T-helper 17 cell (primary cell): ENCODE measurements at places on chromosomes 2 and 18.
A peak's percentile ranks its signal among the peaks of the same experiment; 100 is the strongest.

GRCh38 chr18:78140294-78140693, 839.3 kb upstream of the SALL3 start:
- no peaks in the 10 kb centered on the region for H3K4me1 ChIP-seq
- no peaks in the 10 kb centered on the region for H3K36me3 ChIP-seq
- H3K27me3 ChIP-seq: peaks cover 17% of the 10 kb centered on the region
- H3K4me3 ChIP-seq: no peak overlapping the region

GRCh38 chr2:40625849-40626248, 174.0 kb upstream of the SLC8A1 start:
- no peaks in the 10 kb centered on the region for H3K36me3 ChIP-seq
- H3K27ac ChIP-seq: no peak overlapping the region
- no peaks in the 10 kb centered on the region for H3K4me1 ChIP-seq
- no peak for DNase-seq
- no peaks in the 10 kb centered on the region for H3K27me3 ChIP-seq

- H3K4me3 ChIP-seq: no peak overlapping the region
- H3K4me1 ChIP-seq: peaks cover 3% of the 10 kb centered on the region
- H3K36me3 ChIP-seq: peaks cover 2% of the 10 kb centered on the region
- H3K27ac ChIP-seq: no peak overlapping the region
- peaks cover 10% of the 10 kb centered on the region for H3K27me3 ChIP-seq
Observed at GRCh38 chr2:1685957-1686783, 58.1 kb downstream of the PXDN start.

DNA sequence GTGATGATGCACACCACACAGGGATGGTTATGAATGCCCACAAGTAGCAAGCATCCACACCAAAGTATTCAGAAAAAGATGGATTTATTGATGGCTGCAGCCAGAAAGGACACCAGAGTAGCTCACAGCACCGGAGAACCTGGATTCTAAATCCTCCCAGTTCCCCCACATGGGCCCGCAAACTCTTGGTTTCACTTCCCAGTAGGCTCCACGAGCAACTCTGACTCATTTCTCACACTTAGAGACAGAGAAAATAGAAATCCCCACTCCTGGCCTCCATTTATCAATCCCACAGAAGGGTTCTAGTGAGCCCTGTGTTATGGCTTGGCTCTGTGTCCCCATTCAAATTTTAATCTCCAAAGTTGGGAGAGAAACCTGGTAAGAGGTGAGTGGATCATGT, 426.7 kb upstream of the MYT1L start:
- peaks cover 8% of the 10 kb centered on the region for H3K27me3 ChIP-seq
- H3K4me3 ChIP-seq: no peak overlapping the region
- no peak overlapping the region for H3K27ac ChIP-seq
- no peaks in the 10 kb centered on the region for H3K36me3 ChIP-seq
- DNase-seq: no peak
- no peaks in the 10 kb centered on the region for H3K4me1 ChIP-seq

- H3K4me1 ChIP-seq: peaks cover 72% of the 10 kb centered on the region
- peak overlapping the region; percentile 100 for H3K27ac ChIP-seq
- no peak for DNase-seq
- no peaks in the 10 kb centered on the region for H3K27me3 ChIP-seq
- H3K36me3 ChIP-seq: no peaks in the 10 kb centered on the region
Observed at GRCh38 chr18:13378150-13378549, 159.6 kb downstream of the LDLRAD4 start.

- no peaks in the 10 kb centered on the region for H3K4me1 ChIP-seq
- DNase-seq: no peak
- no peak overlapping the region for H3K4me3 ChIP-seq
- no peak overlapping the region for H3K27ac ChIP-seq
Observed at GRCh38 chr2:166361351-166362153, 14.2 kb downstream of the SCN9A start.

DNA sequence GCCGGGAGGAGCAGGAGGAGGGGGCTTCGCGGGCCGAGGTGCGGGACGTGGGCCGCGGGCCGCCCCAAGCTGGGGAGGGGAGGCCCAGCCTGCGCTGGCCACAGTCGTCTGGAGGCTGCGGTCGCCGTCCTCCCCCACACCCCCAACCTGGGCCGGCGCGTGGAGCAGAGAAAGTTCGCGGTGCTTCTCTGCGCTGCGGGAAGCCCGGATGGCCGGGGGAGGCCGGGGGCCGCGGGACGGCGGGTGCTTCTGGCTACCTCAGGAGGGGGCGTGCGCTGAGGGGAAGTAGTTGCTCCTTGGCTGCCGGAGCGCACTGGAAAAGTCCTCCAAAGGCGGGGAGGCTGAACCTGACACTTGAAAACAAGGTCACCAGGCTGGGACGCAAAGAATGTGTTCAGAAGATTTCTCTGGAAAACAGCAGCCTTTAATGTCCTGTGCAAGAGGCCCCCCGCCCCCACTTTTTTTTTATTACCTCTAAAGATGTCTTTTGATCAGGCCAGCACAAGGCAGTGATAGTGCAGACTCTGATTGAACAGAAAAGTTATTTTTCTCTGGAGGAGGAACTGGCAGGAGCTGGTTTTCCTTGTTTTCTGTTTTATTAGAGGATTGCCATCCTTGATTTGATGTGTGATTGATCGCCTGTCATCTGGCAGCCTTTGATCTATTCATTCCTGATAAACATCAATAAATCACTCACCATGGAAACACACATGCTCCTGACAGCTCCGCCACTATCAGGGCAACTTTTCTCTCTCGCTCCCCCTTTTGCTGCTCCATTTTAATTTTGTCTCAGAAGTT, 1.6 kb downstream of the TSHZ1 start:
- DNase-seq: no peak
- H3K27ac ChIP-seq: peak overlapping the region; percentile 87

GRCh38 chr2:158598862-158599517, 142.2 kb downstream of the PKP4 start:
- DNase-seq: no peak
- no peaks in the 10 kb centered on the region for H3K27me3 ChIP-seq
- no peak overlapping the region for H3K4me3 ChIP-seq
- H3K27ac ChIP-seq: no peak overlapping the region
- H3K36me3 ChIP-seq: peaks cover 1% of the 10 kb centered on the region

DNA sequence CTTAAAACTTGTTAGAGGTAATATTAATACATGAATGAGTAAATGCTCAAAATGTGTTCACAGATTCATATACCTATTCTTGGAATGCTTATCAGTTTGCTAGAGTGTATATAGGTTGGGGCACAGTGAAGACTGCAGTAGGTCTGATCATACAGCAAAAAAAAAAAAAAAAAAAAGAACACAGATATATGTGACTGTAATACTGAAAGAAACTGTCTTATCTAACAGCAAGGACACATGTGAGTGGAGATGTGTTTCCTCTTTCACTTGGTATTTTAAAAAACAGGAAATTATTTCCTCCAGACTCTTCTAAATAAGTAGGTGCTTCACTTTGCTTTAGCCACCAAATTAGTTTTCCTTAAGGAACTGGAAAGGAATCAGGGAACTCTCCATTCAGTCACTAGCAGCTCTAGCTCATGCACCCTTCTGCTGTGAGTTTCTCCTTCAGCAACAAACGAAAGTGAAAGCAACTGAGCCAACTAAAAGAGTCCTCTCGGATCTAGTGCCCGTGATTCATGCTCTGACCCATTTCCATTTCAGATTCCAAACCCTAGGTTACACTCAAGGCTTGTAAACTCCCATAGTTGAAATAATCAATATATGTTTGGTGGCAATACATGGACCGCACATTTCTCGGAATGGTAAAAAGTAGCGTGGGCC, 98.5 kb downstream of the DSEL start:
- DNase-seq: no peak
- H3K36me3 ChIP-seq: no peaks in the 10 kb centered on the region
- peaks cover 4% of the 10 kb centered on the region for H3K4me1 ChIP-seq
- no peaks in the 10 kb centered on the region for H3K27me3 ChIP-seq

GRCh38 chr2:73938718-73939352, 12.2 kb downstream of the DGUOK start:
- no peak overlapping the region for H3K4me3 ChIP-seq
- peaks cover 51% of the 10 kb centered on the region for H3K4me1 ChIP-seq
- no peaks in the 10 kb centered on the region for H3K27me3 ChIP-seq
- H3K36me3 ChIP-seq: peaks cover 5% of the 10 kb centered on the region
- DNase-seq: no peak

GRCh38 chr18:27803957-27804356, 373.0 kb downstream of the CDH2 start:
- H3K27me3 ChIP-seq: no peaks in the 10 kb centered on the region
- no peak overlapping the region for H3K4me3 ChIP-seq
- no peak for DNase-seq
- H3K27ac ChIP-seq: no peak overlapping the region

GRCh38 chr18:27964811-27965210, 212.1 kb downstream of the CDH2 start:
- no peaks in the 10 kb centered on the region for H3K36me3 ChIP-seq
- no peak for DNase-seq
- no peaks in the 10 kb centered on the region for H3K27me3 ChIP-seq
- H3K4me1 ChIP-seq: no peaks in the 10 kb centered on the region
- no peak overlapping the region for H3K27ac ChIP-seq

- DNase-seq: no peak
- no peaks in the 10 kb centered on the region for H3K4me1 ChIP-seq
- H3K27me3 ChIP-seq: peaks cover 14% of the 10 kb centered on the region
Observed at GRCh38 chr2:109447251-109447661, 166.5 kb downstream of the SEPTIN10 start.

DNA sequence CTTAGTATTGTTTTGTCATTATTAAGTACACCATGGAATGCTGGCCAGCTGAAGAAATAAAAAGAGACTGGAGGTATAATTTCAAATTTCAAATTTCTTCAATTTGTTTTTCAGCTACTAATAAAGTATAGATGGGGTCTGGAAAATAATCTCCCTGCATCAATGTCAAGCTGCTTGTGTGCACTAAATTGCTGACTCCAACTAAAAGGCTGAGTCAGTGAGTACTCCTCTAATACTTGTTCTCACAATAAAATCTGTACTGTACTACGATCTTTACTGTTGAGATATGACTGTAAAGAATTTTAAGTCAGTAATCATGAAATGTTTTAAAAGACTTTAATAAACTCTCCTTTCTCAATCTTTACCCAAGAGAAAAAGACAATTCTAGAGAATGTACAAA, 131.9 kb downstream of the SATB2 start:
- H3K4me3 ChIP-seq: no peak overlapping the region
- no peak for DNase-seq
- H3K36me3 ChIP-seq: no peaks in the 10 kb centered on the region
- H3K27ac ChIP-seq: no peak overlapping the region
- peaks cover 4% of the 10 kb centered on the region for H3K27me3 ChIP-seq

DNA sequence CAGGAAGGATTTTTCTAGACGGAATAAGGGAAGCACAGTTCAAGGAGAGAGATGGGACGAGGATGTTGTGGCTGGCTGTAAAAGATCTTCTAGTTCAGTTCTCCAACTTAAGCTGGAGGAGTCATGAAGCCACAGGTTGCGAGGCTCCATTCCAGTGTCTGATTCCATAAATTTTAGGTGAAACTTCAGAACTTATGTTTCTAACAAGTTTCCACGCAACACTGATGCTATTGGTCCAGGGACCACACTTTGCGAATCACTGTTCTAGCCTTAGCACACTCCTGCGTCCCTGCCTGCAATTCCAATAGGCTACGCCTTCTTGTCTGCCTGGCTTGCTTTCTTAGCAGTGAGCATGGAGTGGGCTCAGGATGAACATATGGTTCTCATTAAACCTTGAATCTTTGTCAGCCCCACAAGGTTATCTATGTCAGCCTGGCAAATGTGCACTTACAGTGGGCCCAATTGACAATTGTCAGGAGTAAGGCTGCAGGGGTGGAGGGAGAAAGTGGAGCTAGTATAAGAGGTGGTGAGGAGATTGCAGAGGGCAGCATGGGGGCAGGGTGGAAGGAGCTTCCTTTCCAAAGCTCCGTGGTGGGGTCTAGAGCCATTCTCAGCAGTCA, 438.1 kb upstream of the ST6GAL2 start:
- no peak for DNase-seq
- H3K27me3 ChIP-seq: no peaks in the 10 kb centered on the region
- H3K36me3 ChIP-seq: no peaks in the 10 kb centered on the region
- no peaks in the 10 kb centered on the region for H3K4me1 ChIP-seq
- no peak overlapping the region for H3K4me3 ChIP-seq

DNA sequence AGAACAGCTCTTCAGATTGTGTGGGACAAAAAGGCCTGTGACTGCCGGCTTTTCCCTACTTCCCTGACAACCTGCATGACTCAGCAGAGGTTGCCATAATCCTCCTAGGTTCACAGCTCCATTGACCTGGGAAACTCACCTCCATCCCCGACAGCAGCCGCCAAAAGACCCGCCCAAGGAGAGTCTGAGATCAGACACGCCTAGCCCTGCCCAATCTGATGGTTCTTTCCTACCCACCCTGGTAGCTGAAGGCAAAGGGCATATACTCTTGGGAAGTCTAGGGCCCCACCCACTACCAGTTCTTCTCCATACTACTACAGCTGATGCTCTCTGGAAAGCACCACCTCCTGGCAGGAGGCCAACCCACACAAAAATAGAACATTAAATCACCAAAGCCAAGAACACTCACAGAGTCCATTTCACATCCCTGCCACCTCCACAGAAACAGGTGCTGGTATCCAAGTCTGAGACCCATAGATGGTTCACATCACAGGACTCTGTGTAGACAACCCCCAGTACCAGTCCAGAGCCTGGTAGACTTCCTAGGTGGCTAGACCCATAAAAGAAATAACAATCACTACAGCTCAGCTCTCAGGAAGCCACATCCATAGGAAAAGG, 140.6 kb downstream of the NETO1 start:
- no peaks in the 10 kb centered on the region for H3K4me1 ChIP-seq
- H3K27ac ChIP-seq: no peak overlapping the region

GRCh38 chr2:38239452-38239851, 137.6 kb downstream of the ATL2 start:
- no peaks in the 10 kb centered on the region for H3K4me1 ChIP-seq
- peaks cover 4% of the 10 kb centered on the region for H3K36me3 ChIP-seq
- no peak for DNase-seq
- no peak overlapping the region for H3K4me3 ChIP-seq
- H3K27ac ChIP-seq: no peak overlapping the region
- no peaks in the 10 kb centered on the region for H3K27me3 ChIP-seq

DNA sequence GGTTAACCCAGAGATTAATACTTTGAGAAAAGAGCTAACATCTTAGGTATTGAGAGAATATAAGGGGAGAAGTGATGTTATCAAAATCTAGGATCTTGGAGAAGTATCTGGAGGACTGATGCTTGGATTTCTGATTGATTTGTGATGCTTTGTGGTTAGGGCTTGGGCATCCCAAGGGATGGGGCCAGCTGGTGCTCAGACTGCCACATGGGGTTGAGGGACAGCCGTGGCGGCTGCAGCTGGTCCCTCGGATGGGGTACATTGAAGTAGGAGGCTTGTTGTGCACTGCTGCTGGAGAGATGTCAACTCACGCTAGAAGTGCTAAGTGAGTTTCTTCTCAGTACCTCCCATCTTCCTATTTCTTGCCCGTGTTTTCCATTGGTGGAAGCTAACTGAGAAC, 22.4 kb downstream of the HRH4 start:
- H3K4me1 ChIP-seq: peaks cover 23% of the 10 kb centered on the region
- no peak overlapping the region for H3K4me3 ChIP-seq
- H3K27ac ChIP-seq: no peak overlapping the region
- H3K27me3 ChIP-seq: peaks cover 12% of the 10 kb centered on the region
